Central memory CD8-positive, alpha-beta T cell (primary cell): ENCODE measurements at places on chromosomes 3 and 15.

GRCh38 chr3:177676148-177676547 lies 478.9 kb upstream of the TBL1XR1 start:
- no peak for DNase-seq

- DNase-seq: no peak
These were observed 38.6 kb downstream of the CLEC3B start for GRCh38 chr3:45064512-45065372.

DNA sequence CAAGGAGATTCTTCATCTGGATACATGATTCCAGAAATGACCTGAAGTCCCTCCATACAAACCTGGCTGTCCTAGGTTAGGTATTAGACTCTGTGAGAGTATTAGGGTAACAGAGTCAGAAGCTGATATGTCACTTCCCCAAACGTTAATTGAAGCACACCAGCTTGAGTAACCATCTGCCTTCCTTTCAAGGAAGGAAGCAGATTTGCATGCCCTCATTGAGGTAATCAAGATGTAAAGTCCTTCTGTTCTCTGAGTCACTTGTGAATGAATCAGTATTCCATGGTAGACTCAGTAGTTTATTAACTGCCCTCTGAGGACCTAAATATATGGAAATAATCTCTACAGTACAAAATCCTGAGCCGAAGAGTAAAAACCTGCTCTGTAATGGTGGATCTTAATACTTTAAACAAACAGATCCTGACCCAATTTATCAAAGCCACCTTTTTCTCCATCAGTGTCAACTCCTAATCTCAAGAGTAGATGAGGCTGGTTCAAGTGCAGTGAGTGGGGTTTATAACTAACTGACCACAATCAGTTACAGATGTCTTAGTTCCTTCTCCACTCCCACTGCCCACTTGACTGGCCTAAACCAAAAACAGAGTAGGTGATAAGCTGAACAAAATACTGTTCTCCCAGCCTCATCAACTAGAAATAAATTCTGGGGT lies 246.2 kb upstream of the CHRM5 start:
- DNase-seq: no peak

GRCh38 chr3:57079474-57079831 lies 19.0 kb downstream of the SPATA12 start:
- DNase-seq: no peak

DNA sequence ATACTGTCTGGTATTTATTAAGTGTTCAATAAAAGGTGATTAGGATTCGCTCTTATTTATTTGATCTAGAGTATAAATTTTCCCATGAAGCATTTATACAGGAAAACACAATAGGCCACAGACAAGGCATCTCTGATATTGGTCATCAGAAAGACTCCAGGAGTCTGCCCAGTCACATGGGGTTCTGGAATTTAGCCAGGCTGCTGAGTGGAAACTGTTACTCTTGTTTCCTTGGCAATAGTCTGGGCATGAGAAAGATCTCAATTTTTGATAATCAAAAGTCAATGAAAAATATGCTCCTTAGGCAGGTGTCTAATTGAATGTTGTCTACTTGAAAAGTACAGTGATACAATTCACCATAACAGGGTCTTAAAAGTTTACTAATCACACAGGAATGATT lies 161.2 kb downstream of the FRMD5 start:
- DNase-seq: no peak

DNA sequence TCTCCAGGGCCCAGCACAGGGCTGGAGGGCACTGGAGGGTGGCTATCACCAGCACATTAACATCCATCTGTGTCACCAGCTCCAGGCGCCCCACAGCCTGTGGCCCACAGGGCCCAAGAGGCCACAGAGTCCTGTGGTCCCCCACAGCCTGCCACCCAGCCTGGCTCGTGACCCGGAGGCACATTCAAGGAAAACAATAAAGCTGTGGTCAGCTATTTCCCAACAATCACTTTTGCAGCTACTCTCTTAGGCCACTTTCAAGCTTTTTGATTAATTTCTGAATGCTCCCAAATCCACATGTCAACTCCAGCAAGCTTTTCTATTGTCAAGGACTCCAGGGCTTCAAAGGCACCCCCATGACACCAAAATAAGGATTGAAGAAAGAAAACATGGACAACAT lies 16.7 kb downstream of the IDH2 start:
- DNase-seq: no peak

- DNase-seq: no peak
These were observed 282.5 kb upstream of the STT3B start for GRCh38 chr3:31250116-31250777.

GRCh38 chr3:96027718-96028117 lies 786.7 kb upstream of the EPHA6 start:
- DNase-seq: no peak

DNA sequence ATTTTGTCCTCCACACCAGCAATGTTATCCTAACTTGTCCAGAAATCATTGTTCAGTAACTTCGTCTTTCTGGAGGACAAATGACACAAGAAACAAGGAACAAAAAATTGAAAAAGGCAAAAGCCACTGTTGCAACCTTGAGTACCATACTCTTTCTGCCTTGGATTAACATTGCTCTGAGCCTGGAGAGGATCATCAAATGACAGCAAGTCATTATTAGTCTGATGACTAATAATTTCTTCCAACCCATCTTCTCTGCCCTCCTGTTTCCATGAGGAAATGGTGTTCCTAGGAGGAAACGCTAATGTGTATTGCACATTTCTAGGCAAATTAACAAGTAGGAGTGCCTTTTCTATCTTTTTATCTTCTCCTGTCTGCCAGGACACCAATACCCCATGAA lies 153.9 kb downstream of the PCCB start:
- no peak for DNase-seq

DNA sequence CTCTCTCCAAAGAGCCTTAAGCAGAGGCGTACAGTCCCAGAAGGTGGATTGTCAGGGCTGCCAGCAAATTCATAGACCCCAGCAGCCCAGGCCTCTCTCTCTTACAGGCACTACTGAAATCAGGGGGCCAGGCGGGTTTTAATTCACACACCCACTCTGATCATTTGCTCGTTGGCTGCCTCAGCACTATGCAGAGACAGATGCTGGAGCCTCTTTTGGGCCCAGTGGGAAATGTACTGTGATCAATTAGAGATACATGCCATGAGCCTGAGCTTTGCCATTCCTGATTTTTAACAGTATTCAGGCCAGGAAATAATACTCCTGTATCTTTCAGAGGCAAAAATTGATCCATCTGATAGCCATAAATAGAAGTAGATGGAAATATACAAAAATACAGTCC lies 53.0 kb downstream of the CMTM6 start:
- DNase-seq: no peak

DNA sequence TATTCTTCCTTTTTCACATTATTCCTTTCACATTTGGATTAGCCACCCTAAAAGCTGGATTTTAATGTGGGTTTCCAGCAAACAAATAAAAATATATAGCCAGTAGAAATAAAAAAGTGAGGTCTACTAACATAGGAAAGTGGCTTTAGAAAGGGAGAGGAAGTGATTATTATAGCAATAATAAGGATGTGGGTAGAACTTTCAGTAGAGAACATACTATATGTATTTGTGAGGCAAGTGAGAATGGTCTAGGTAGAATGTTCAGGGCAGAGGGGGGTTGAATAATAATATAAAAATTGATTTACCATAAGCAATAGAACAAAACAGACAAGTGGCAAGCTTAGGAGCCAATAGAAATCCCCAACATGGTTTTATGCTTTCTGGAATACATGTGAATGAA lies 88.6 kb downstream of the NR1I2 start:
- DNase-seq: no peak
